ENCODE measurements at places on chromosomes 6 and 20.

DNA sequence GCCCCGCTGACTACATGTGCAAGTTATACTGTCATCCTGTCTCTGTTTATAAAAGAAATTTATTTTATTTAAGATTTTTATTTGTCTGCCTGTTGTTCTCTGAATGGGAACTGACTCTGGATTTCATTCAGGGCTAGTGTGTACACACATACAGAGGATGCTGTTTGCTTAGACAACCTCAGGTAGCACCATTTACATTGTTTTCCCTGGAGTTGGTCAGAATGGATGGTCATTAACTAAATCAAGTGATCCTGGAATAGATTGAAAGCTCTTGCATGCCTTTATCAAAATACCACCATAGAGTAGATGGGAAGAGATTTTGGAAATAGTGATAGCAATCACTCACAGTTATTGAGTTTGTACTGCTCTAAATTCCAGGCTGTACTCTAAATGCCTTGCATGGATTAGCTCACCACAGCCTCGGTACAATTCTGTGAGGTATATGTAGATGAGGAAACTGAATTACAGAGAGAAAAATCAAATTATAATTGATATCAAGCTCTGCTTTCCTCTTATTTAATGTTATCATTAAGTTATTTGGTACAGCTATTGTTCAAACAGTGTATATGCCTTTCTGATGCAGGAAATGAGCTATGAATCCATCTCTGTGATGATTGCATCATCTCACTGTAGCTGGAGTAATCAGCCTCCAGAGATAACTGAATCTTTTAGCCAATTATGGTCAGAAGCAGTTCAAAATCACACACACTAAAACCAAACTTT, 51.9 kb downstream of the RNF217 start:
- no peak for DNase-seq

GRCh38 chr6:37218511-37218910, 39.1 kb upstream of the TBC1D22B start:
- DNase-seq: no peak

- peak; percentile 65 for DNase-seq
Observed at GRCh38 chr6:29967379-29968010, 25.2 kb downstream of the HLA-A start.

GRCh38 chr6:16508959-16509358, 252.3 kb downstream of the ATXN1 start:
- no peak for DNase-seq

DNA sequence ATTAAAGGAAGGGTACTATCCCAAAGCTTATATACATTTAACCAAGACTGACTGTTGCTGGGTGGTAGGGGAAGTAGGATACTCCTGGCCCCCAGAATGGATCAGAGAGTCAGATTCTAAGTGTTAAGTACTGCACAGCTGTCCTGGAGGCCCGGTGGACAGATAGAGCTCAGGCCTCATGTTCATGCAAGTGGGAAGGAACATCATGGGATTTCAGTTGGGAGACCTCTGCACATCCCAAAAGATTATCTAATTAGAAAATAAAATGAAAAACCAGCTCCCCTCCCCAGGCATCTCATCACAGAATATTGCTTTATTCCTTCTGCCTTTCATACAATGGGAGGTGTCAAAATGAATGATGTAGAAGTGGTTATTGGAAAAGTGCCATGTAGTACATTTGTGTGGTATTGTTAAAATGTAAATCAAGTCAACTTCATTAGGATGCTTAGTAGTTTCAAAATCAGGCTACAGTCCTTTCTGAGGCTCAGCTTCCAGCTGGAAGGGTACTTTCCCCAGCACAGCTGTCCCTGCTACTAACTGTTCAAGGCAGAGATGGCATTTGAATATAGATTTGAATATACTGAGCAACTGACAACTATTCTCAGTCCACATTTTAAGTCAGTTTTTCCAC, 82.9 kb downstream of the SLC35B3 start:
- no peak for DNase-seq

DNA sequence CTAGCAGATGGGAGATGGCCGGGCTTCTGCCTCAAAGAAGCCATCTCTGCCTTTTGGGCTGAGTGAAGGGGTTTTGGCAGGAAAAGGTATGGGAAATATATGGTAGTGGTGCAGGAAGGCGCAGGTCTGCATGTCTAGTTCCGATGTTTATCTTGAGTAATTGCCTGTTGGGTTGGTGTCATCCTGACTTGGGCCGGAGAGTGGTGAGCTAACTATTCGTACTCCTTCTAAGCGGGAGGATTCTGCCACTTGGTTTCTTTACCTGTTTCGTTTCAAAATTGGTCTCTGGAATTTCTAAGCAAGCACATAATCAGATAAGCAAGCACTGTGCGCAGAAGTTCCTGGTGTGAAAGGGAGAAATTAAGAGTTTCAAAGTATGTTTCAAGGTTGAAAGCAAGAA, 229.6 kb downstream of the SAMD5 start:
- no peak for DNase-seq

DNA sequence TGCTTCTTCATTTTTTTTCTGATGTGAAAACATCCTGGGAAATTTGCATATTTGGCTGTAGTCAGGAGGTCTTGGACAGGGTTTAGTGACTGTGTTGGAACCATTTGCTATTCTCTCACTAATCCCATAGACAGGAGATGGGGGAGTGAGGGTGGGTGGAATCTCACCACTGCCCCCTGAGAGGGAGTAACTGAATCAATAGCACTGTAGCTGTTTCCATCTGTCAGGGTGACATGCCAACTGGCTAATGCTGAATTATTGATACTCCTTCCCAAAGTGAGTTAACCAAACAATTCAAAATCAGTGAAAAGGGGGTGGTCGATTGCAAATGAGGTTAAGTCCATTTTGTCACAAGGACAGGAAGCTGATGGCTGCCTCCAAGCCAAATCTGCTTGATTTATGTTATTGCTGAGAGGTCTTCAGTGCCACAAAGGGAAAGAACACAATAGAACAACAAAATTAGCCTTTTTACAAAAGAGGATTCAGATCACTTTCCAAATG, 55.1 kb upstream of the B3GAT2 start:
- DNase-seq: no peak

DNA sequence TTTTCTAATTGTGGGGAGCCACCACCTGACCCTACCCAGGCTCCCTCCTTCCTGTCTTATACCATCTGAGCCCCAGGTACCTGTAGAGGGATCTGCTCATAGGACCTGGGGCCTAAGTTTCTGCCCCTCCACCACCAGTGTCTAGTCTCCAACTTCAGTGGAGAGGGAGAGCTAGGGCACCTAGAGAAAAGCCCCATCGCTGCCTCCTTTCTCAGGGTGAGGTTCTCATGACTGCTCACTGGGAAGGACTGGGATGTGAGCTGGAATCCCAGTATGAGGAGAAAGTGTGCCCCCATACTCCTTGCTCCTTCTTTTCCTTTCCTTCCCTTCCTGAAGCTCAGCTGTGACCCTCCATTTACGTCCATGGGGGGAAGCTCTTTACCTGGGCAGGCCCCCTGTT, 231.6 kb downstream of the LRFN2 start:
- no peak for DNase-seq

- no peak for DNase-seq
Observed at GRCh38 chr6:141033101-141033500, 1099.6 kb upstream of the GJE1 start.

All from DMS 273 treated with DMSO at 0.1 percent for 48 hours (cell line).